ENCODE measurements at places on chromosomes 4 and X.

DNA sequence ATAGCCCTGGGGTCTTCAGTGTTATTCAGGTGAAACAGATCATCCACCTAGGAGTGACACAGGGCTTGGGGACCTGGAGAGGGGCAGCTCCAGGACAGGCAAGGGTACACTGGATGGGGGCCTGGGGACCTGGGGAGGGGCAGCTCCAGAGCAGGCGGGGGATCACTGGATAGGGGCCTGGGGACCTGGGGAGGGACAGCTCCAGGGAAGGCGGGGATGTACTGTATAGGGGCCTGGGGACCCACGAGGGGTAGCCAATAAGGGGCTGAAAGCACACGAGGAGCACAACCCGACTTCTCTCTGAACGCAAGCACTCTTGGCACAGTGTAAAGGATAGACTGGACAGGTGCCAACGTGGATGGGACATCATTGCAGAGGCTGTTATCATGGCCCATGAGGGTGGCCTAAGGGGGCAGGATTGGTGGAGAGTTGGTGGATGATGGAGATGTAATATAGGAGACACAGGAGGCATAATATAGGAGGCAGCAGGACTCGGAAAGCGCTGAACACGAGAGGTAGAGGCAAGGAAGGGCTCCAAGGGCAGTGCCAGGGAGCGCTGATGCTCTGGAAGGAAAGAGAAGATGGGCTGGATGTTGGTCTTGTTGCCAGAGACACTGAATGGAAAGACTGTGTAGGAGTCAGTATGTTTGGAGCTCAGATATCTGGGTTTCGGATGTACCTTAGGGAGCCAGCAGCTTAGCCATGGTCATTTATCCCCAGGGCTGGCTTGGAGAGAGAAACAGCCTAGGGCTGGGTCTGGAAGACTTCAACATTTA, 37.9 kb upstream of the FGFBP2 start:
- DNase-seq: no peak

DNA sequence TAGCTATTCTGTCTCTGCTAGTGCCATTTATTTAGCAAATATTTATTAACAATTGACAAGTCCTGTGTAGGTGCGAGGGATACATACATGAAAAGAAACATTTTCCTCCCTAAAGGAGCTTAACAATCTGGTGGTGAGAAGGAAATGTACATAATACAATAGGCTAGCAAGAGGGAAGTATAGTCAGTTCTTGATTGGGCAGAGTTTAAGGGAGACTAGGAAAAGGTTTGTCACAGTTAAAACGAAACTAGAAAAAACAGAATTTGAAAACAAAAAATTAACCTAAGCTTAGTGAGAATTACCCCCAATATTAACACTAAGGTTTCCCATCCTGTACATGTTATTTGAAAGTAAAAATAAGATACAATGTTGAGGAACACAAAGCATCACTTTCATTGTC, 8.6 kb upstream of the MAML3 start:
- DNase-seq: no peak

GRCh38 chr4:48780865-48781214, 761 bp upstream of the FRYL start:
- DNase-seq: no peak

GRCh38 chr4:132493476-132493875, 655.6 kb upstream of the PCDH10 start:
- DNase-seq: no peak

- no peak for DNase-seq
These were observed 1040.7 kb downstream of the RAPGEF2 start for GRCh38 chr4:160143574-160143973.

GRCh38 chr4:82710197-82710929, 88.2 kb downstream of the SCD5 start:
- DNase-seq: no peak

GRCh38 chr4:139455126-139455538, 1.2 kb downstream of the RAB33B start:
- no peak for DNase-seq

GRCh38 chr4:38734446-38734845, 48.3 kb downstream of the TLR10 start:
- DNase-seq: no peak

- DNase-seq: no peak
These were observed 542.1 kb upstream of the HS3ST1 start for GRCh38 chr4:11970754-11971153.

GRCh38 chrX:22666441-22666840, 333.3 kb upstream of the DDX53 start:
- DNase-seq: no peak

Measured in AG04449 (cell line).